Stimulated activated CD4-positive, alpha-beta T cell treated with anti-CD3 and anti-CD28 coated beads, Interleukin-1b, Interleukin-23, amount 100 ng/mL, for 1 hour (primary cell): ENCODE measurements at places on chromosomes 11 and 22.

- DNase-seq: no peak
Observed at GRCh38 chr11:124839128-124839971, 25.9 kb upstream of the ROBO3 start.

GRCh38 chr11:46397526-46397925, 6.0 kb upstream of the CHRM4 start:
- DNase-seq: no peak

GRCh38 chr22:40487663-40488249, 117.4 kb downstream of the SGSM3 start:
- no peak for DNase-seq

GRCh38 chr11:33492596-33492995, 208.0 kb downstream of the C11orf91 start:
- no peak for DNase-seq
